ENCODE measurements at places on chromosomes 5 and 9.

- DNase-seq, result no peak
Measured at GRCh38 chr9:75239176-75239575, 150.9 kb downstream of the OSTF1 start.

GRCh38 chr9:22008717-22009505, at the start of gene CDKN2B:
TSS of gene CDKN2B (minus strand) at chr9:22009305. CDS start at chr9:22008953, 352 bp downstream.
- peak; percentile 83 for DNase-seq

- DNase-seq, result no peak
Measured at GRCh38 chr5:39302472-39302871, 61.8 kb downstream of the C9 start.

DNA sequence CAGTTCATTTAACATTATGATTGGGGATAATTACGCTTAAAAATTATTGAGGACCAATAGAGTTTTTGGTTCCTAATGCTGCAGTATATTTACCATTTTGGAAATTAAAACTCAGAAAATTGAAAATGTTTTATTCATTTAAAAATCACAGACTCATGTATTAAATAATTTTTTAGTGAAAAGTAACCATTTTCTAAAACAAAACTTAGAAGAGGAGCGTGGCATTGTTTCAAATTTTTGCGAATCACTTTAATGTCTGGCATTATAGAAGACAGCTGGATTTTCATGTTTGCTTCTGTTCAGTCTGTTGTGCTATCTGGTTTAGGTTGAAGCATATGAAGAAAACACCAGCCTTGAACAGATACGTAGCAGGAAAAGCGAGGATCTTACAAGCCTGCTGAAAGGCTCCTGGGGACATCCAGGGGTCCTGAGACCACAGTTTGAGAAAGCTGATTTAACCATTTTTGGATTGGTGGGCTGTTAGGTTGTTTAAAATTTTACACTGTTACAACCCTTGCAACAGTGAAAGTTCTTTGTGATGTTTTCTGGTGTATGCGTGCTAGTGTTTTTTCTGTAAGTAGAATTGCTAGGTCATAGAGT, 1.6 kb downstream of the ZFYVE16 start:
- no peak for DNase-seq

DNA sequence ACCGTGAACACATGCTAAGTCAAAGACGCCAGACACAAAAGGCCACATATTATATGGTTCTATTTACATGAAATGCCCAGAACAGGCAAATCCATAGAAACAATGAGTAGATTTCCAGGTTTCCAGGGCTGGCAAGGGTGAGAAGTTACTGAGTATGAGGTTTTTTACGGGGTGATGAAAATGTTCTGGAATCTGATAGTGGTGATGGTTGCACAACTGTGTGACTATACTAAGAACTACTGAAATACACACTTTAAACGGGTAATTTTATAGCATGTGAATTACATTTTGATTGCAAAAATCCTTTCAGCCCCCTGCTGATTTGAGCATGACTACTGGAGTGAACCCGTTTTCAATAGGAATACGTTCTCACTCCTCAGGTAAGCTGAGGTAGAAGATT, 46.7 kb upstream of the TBC1D9B start:
- no peak for DNase-seq

DNA sequence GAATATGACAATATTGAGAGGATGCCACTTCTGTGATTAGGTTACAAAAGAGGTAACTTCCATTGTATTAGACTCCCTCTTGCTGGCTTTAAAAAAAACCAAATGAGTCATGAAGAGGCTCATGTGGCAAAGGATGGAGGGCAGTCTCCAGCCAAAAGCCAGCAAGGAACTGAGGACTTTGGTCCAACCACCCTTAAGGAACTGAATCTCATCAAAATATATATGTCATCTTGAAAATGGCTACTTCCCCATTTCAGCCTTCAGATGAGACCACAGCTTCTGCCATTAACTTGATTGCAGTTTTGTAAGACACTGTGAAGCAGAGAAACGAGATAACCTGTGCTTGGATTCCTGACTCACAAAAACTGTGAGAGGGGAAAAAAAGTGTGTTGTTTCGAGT, 15.5 kb upstream of the TRIM32 start:
- no peak for DNase-seq

DNA sequence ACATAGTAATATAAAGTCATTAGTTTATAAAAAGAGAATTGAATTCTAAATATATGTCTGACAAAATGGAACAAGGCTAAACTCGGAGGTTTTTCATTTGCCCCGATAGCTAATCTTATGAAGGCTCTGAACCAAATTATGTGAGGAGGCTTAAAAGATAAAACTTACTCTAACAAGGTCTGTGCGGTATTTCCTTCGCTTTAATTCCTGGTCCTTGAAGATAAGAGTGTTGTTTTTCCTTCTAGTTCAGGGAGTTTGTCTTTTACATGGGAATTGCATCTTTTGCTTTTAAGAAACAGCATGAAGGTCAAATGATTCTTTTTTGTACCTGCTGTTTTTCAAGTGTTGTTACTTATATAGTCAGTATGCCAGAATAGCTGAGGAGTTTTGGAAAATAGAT, 68.2 kb downstream of the UBE2QL1 start:
- DNase-seq, result no peak

- DNase-seq, result no peak
Measured at GRCh38 chr9:96556701-96557461, 62.8 kb downstream of the CDC14B start.

GRCh38 chr9:123053046-123053445, 19.6 kb downstream of the GPR21 start:
- DNase-seq, result no peak

DNA sequence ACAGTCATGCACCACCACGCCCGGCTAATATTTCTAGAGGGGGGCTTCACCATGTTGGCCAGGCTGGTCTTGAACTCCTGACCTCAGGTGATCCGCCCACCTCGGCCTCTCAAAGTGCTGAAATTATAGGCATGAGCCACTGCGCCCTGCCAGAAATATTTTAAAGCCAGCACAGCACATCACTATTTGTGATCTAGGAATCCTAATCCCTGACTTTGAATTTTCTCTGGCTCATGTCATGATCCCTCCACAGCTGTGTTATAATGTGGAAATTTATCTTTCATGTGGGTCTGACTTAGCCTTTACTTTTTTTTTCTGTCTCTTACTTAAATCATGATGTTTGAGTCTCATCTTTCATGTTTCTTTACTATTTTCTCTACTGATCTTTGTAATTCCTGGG, 18.7 kb upstream of the ITGA1 start:
- DNase-seq, result no peak

DNA sequence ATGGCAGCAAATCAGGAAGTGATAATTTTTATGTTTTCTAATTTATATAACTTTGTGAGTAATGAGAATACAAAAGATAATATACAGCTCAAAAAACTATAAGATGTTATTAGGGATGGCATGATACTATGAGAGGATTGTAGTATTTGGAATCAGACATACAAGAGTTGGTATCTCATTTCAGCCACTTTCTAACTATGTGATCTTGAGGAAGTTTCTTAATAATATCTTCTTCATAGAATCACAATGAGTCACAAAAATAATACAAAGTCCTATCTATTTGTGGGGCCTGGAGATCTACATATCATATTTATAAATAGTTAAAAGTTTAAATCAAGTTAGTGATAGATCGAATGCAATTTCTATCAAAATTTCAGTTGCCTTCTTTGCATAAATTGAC, 23.7 kb upstream of the TMED7 start:
- no peak for DNase-seq

GRCh38 chr9:8492679-8493078, 693.1 kb upstream of the DMAC1 start:
- no peak for DNase-seq

GRCh38 chr5:141783005-141783946, 94.9 kb downstream of the PCDH1 start:
- no peak for DNase-seq

DNA sequence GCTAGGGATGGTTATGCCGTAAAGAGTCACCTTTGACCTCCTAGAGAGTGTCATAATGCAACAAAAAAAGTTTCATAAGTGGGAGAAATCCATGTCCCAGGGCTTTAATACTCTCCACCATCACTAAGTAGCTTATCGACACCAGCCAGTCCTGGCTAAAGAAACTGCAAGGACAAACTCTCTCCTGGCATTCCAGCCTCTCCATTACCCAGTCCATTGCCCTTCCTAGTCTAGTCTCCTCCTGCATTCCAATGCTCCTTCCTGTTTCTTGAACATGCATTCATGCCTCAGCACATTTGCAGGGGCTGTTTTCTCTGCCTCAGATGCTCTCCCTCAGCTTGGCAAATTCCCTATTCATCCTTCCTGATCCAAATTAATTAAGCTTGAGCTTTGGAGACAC, 364.1 kb downstream of the BRINP1 start:
- no peak for DNase-seq

GRCh38 chr5:151126199-151126645, 31.4 kb downstream of the ANXA6 start:
- peak; percentile 72 for DNase-seq

DNA sequence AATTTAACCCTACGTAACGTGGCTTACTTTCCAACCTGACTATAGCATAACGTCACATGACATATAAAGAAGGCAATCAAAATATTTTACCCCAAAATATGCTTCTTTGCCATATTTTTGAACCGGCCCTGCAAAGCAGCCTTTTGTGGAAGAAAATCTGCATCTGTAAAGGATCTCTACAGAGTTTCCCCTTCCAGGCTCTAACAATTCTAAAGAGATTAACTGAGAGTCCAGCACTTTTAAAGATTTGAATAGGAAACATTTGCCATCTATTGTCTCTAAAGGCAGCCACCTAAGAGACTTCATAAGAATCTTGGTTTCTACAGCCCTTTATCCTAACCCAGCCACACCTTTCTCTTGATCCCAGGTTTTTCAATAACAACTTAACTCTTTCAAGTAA, 22.7 kb downstream of the AP3B1 start:
- DNase-seq, result no peak

DNA sequence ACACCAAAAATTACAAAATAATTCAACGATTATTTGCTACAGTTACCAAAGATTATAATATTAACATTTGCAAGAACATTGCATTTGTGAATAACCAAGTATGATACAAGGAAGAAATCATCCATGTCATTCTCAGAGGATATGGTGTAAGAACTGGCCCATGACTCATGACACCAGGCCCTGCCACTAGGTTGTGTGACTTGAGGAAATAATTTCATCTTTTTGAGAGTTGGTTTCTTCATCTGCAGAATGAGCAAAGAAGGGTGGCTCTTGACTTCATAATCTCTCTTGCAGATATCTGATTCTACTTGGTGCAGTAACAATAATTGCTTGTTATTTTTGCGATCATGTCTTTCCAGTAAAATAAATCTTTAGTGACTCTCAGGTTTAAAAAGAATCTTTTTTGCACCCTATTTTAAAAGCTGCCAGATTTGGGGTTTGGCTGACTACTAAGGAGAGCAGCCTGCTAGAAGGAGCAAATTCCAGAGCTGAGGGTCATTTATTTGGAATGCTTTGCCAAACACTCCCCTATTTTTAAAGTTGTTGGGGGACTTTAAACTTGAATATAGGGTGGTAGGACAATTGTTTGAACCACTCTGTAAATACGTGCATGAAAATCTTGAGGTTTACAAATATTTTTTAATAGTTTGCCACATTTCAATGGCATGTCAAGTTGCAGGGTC, 23.5 kb downstream of the ITGA1 start:
- no peak for DNase-seq

GRCh38 chr9:98142182-98142907, 23.3 kb upstream of the TRIM14 start:
- peak; percentile 19 for DNase-seq

- DNase-seq, result no peak
Measured at GRCh38 chr5:27472000-27472763, 433.8 kb upstream of the CDH9 start.

DNA sequence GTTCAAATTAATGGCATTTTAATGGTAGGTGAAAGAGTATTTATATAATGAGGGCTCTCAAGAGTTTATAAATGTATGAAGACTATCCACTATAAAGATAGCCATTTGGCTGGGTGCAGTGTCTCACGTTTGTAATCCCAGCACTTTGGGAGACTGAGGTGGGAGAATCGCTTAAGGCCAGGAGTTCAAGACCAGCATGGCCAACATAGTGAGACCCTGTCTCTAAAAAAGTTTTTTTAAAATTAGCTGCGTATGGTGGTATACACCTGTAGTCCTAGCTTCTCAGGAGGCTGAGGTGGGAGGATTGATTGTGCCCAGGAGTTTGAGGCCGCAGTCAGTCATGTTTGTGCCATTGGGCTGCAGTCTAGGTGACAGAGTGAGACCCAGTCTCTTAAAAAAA, 61.6 kb downstream of the ERBIN start:
- DNase-seq, result no peak

GRCh38 chr9:81074221-81074620, 615.1 kb downstream of the TLE1 start:
- no peak for DNase-seq

DNA sequence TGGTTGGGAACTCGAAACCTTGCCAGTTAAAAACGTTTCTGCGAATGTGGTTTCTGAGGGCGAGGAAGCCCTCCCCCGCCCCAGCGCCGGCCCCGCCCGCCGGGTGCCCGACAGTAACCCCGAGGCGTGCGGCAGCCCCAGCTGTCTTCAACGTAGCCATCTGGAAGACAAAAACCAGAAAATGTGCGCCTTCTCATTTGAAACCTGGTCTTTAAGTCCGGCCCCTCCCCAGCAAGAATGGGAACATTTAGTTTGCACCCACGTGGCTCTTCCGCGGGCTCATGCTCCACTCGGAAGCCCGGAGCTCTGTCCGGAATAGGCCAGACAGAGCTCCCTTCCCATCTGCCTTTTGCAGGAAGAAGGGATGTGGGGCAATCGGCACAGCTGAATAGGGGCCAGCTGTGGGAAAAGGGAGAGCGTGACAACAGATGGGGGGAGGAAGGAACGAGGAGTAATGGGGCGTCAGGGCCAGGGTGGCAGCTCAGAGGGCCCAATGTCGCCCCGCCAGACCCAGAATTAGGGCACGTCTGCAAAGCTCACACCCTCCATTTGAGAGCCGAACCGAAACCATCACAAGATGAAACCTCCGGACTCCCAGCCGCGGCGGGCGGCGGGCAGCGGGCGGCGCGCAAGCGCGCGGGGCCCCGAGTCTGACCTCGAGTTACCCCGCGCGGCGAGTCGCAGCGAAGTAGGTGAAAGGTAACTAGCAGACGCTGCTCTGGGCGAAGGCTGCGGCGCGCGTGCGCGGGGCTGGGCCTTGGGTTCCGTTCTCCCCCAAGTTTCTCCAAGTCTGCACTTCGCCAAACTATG, 63.4 kb upstream of the ABCA1 start:
- DNase-seq, result peak; percentile 81

DNA sequence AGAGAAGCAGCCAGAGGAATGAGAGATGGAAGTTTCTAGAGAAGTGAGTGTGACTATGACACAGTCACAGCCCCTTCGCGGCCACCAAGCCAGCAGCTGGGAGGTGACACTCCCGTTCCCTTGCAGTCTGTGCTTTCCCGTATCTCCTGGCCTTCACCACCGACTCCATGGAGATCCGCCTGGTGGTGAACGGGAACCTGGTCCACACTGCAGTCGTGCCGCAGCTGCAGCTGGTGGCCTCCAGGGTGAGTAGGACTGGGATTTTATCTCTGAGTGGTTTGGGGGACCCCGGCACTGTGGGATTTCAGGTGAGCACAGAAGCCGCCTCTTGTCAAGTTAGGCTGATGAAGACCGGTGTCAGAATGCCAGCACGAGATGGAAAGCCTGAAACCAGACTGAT, 12.1 kb upstream of the SLC2A8 start:
- no peak for DNase-seq

- no peak for DNase-seq
Measured at GRCh38 chr5:125413496-125414274, 667.2 kb upstream of the ZNF608 start.

- DNase-seq, result no peak
Measured at GRCh38 chr9:72600671-72601070, 79.3 kb downstream of the TMC1 start.

GRCh38 chr5:96483878-96484277, 50.8 kb upstream of the PCSK1 start:
- no peak for DNase-seq
